ENCODE measurements at places on chromosomes 12 and 14.

DNA sequence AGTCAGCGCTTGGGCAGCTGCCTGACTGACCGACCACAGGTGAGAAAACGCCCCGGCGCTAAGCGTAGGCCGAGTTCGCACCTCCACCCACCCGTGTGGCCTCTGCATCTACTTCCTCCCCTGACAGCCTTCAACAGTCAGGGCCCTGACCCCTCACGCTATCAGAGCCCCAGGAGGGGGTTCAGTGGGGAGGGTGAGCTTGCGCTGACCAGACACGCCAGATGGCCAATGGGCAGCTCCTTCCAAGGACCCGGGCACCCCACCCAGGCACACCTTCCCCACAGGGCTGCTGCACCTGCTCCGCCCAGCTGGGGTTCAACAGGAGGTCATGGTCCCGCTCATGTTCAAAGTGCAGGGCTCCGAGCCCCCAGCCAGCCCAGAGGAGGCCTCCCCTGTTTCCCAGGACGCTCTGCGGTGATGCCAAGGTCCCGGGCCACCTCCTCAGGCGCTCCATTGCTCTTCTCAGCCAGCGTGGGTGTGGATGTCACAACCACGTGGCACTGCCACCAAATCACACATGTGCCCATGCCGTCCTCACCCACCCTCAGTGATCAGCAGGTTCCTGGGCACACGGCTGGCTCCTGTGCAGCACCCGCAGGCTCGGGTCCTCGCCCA, 48.7 kb upstream of the BCL11B start:
- DNase-seq = no peak

GRCh38 chr14:92481386-92481785, 32.2 kb upstream of the RIN3 start:
- no peak for DNase-seq

GRCh38 chr12:16949371-16949770, 343.4 kb upstream of the LMO3 start:
- DNase-seq = no peak

DNA sequence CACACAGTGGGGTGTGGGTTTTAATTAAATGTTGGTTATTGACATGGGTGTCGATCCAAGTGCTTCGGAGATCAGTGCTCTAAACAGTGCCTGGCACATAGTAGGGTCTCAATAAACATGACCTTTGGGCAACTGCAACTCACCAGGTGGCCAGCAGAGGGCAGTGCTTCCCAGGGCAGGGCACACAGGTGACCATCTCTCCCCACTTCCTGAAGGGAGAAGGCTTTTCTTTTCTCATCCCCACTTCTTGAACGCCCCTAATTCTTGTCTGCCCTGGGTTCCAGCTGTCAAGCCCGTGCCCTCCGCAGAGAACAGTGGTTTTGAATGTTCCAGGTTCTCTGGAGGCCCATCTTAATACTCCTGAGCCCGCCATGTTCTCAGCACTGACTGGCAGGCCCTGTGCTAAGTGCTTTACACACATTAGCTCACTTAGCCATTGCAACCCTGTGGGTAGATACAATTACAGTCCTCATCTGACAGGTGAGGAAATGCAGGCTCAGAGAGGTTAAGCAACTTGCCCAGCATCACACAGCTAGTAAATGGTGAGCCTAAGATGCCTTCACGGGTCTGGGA, 16.3 kb downstream of the RAPGEF3 start:
- peak; percentile 66 for DNase-seq

DNA sequence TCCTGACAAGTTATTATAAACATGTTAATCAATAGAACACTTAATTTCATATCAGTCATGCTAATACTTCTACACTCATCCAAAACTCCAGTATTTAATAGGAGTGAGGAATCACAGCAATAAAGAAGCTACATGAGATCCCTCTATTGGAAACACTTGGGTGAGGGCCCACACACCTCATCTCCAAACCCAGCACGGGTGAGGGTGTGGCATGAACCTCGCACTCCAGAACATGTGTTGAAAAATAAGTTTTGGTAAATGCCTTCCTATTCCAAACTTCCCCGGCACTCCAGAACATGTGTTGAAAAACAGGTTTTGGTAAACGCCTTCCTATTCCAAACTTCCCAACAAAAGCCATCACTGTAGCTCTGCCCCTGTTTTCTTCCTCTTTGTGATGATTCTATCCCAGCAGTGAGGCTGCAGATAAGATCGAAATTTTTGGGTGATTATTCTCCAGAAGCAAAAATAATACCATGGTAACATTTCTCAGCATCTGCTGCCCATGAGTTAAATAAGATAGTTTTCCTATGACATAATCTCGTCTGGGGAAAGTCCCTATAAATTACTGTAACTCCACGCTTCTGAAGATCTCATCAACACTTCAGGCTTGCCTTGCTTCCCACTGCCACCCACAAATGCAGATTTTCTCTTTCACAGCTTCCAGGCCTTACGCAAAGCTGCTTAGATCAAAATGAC, 24.4 kb upstream of the PTPRB start:
- no peak for DNase-seq

GRCh38 chr12:31310488-31310887, 15.5 kb downstream of the SINHCAF start:
- DNase-seq = no peak

GRCh38 chr12:47033081-47033480, 46.3 kb upstream of the PCED1B start:
- no peak for DNase-seq

All from effector CD4-positive, alpha-beta T cell (primary cell).